Liver (tissue), 10 donors: ENCODE measurements at places on chromosomes 12 and 14. TPM values are rescaled to one million over a fixed set of nuclear protein-coding genes. Genes with fewer than 3 reads are reported as not detected.

DNA sequence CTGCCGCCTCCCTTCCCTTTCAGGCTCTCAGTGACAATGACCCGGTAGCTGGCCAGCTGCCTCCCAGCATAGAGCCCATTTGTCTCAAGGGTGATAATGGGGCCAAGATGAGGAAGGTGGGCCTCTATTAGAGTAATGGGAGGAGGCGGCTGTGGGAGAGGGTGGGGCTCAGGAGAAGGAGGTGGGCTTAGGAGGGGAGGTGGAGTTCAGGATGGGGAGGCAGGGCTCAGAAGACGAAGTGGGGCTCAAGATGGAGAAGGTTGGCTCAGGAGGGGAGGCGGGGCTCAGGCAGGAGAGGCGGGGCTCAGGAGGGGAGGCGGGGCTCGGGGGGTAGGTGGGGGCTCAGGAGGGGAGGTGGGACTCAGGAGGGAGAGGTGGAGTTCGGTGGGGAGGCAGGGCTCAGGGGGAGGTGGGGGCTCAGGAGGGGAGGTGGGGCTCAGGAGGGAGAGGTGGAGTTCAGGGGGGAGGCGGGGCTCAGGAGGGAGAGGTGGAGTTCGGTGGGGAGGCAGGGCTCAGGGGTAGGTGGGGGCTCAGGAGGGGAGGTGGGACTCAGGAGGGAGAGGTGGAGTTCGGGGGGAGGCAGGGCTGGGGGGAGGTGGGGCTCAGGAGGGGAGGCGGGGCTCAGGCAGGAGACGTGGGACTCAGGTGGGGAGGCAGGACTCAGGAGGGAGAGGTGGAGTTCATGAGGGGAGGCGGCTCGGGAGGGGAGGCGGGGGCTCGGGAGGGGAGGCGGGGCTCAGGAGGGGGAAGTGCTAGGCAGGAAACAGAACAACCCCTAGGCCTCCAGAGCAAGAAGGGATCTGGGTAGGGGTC, 36.8 kb downstream of the IQSEC3 start:
- no peak overlapping the region for H3K27ac ChIP-seq
- no peaks in the 10 kb centered on the region for H3K27me3 ChIP-seq
- no peak for DNase-seq
- H3K4me3 ChIP-seq = no peak overlapping the region
- no peaks in the 10 kb centered on the region for H3K4me1 ChIP-seq

DNA sequence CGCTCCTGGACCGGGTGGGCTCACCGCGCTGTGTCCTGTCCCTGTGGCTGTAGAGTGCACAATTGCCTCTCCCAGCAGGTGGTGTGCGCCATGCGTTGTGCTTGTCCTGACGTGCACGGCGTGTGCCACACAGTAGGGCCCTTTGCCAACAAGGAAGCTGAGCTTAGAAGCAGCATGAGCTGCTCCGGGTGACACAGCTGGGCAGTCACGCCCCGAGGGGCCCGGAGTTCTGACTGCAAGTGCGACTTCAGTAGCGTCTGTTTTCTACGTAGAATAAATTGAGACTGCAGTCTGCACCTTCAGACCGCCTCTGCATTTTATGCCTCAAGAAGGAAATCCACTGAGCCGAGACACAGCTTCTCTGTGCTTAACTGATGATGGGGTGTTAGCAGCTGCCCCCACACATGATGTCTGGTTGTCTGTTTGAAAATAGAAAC, 81.6 kb downstream of the ADGRD1 start:
- H3K36me3 ChIP-seq = no peaks in the 10 kb centered on the region
- DNase-seq = no peak
- no peak overlapping the region for H3K27ac ChIP-seq
- H3K27me3 ChIP-seq = no peaks in the 10 kb centered on the region
- H3K4me3 ChIP-seq = no peak overlapping the region

- no peaks in the 10 kb centered on the region for H3K27me3 ChIP-seq
- H3K36me3 ChIP-seq = no peaks in the 10 kb centered on the region
- DNase-seq = peak; percentile 34
- peak overlapping the region; percentile 1 for H3K27ac ChIP-seq
- H3K4me1 ChIP-seq = no peaks in the 10 kb centered on the region
- no peak overlapping the region for H3K4me3 ChIP-seq
These were observed 431 bp upstream of the RHOJ start for GRCh38 chr14:63203618-63204406.

Gene TMEM30B
- 3.9 TPM for total RNA-seq

Gene VRTN
- total RNA-seq = not detected
